ENCODE measurements at places on chromosomes 1 and 21.

DNA sequence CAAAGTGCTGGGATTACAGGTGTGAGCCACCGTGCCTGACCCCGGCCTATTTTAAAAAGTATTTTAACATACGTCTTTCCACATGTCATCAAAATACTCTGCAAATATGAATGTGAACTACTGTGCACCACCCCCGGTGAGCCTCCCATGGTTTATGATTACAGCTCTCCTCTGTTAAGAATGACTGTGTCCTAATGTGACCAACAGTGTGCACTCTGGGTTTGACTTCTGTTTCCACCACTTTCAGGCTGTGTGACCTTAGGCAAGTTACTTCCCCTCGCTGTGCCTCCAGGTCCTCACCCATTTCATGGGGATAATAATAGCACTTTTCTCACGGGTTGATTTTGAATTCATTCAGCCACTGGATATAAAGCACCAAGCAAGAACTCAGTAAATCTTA, 14.7 kb downstream of the AMPD2 start:
- peak; percentile 17 for DNase-seq

- DNase-seq = no peak
Measured at GRCh38 chr1:241770115-241770514, 77.9 kb upstream of the EXO1 start.

DNA sequence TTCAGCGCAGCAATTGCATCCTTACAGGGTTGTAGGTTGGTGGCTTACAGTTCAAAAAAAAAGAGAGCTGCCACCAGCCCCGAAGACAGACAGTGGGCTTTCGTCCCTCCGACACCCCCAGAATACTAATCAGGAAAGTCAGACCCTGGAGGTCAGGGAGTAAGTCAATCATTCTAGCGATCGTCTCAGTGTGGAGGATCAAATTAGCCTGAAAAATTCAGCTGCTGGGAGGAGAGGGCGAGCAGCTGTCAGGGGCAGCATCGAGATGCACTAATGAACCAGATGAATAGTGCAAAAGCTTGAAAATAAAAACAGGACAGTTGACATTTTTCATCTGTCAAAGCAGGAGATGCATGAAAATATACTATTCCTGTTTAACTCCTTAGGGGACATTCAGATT, 138.4 kb downstream of the NEK7 start:
- DNase-seq = no peak

- DNase-seq = no peak
Measured at GRCh38 chr21:34513129-34513675, 1.2 kb upstream of the KCNE1 start.

GRCh38 chr1:245978915-245979314, 528.2 kb downstream of the SMYD3 start:
- DNase-seq = no peak

DNA sequence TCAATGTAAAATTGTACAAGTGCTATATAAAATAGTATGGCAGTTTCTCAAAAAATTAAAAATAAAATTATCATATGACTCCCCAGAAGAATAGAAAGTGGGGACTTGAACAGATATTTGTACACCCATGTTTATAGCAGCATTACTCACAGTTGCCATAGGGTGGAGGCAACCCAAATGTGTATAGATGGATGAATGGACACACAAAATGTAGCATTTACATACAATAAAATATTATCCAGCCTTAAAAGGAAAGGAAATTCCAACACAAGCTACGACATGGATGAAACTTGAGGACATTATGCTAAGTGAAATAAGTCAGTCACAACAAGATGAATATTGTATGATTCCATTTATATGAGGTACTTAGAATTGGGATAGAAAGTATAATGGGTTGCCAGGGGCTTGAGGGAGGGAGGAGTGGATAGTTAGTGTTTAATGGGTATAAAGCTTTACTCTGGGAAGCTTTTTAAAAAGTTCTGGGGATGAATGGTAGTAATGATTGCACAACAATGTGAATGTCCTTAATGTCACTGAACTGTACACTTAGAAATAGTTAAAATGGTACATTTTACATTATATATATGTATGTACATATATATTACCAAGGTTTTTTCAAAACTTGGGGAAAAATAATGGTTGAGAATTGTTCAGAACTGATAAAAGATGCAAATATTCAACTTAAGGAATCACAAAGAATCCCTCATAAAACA, 53.0 kb upstream of the ADORA3 start:
- no peak for DNase-seq

DNA sequence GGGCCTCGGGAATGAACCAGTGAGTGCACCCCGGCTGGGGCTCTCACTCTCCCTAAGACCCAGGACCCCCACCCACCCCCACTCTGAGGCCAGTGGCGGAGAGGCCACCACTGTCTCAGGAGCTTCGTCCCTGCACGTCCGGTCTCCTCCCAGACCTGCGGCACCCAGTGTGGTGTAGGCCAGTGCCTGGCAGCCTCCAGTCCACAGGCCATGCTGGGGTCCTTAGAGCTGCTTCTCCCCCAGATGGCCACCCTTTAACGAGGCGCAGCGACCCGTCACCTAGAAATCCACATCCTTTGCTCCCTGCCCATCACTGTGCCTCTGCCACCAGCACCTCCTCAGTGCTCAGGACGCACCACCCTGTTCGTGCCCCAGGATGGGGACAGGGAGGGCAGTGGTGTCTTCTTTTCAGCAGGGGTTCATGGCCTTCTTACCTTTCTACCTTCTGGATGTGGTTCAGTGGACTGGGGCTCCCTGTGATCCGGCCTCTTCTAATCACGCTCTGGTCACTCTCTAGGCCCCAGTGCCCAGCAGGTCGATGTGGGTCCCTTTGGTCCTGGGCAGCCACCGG, 131.9 kb upstream of the ARHGEF16 start:
- DNase-seq = no peak

- DNase-seq = no peak
Measured at GRCh38 chr1:21926814-21927532, 10.1 kb downstream of the HSPG2 start.

DNA sequence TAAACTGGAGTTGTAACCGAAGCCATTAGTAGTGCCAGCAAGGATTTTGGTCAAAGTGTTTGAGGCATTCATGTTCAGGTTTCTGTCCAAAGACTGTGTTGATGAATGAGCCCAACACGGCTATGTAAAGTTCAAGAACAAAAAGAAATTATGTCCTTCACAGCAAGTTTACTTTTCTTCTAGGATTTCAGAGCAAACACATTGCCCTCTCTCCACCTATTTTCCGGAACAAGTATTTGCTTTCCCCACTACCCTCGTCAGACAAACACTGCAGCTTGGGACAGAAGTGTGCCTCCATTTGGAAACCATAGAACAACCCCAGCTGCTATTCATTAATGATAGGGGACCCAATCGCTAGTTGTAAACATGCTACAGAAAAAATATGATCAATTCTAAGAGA, 151.4 kb upstream of the C1orf105 start:
- no peak for DNase-seq

DNA sequence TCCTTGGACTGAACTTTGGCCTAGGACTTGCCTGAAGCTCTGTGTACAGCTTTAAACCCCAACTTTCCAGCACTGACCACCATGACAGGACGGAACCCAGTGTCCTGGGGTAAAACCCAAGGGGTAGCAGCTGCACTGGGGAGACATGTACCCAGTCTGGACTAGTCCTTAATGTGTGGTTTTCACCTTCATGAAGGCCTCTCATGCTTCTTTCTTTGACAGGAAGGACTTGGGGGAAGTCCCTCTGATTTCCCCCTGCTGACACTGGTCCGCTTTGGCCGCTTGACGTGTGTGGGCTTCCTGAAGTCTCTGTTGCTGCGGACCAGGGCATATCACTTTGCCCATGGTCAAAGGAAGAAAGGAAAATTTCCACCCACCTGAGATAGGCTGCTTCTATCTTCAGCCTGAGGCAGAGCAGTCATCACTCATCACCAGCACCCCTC, 66.3 kb upstream of the PRDX6 start:
- DNase-seq = no peak

- no peak for DNase-seq
Measured at GRCh38 chr1:28578696-28579218, 13.3 kb upstream of the RAB42 start.

GRCh38 chr1:218351391-218352074, 6.4 kb downstream of the TGFB2 start:
- DNase-seq = peak; percentile 30

- DNase-seq = no peak
Measured at GRCh38 chr21:27813344-27813743, 846.5 kb upstream of the ADAMTS5 start.

GRCh38 chr21:43306911-43307676, 119.8 kb downstream of the SIK1 start:
- DNase-seq = no peak

- DNase-seq = no peak
Measured at GRCh38 chr1:162706606-162707005, 74.3 kb downstream of the DDR2 start.

DNA sequence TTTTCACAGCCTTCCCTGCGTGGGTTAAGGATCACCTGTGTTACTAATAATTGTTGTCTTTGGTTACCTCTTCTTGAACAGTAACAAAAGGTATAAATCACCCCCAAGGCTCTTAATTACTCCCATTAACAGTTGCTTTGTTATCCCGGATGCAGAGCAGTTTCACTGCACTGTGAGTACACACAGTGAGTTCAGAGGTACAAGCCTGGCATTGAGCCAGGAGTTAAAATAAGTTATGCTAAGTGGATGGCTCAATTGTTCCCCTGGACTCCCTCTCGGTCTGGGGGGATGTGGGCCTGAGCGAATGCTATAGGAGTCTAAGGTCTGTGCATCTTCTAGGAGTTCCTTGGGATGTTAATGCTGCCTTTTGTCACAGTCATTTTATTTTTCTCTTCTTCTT, 258.3 kb downstream of the ATG4C start:
- DNase-seq = no peak

DNA sequence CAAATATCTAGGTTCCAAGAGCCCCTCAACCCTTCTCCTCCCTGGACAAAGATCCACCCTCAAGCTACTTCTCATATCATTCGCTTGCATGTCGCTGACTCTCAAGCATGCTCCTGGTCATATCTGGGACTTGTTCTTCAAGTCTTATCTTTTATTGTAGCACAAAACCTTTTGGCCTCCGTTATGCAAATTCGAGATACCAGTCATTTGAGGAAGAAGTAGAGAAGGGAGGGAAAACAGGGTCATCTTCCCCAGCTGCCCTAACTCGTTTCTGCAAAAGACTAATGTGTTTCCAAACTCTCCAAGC, 63.8 kb upstream of the ETS2 start:
- no peak for DNase-seq

DNA sequence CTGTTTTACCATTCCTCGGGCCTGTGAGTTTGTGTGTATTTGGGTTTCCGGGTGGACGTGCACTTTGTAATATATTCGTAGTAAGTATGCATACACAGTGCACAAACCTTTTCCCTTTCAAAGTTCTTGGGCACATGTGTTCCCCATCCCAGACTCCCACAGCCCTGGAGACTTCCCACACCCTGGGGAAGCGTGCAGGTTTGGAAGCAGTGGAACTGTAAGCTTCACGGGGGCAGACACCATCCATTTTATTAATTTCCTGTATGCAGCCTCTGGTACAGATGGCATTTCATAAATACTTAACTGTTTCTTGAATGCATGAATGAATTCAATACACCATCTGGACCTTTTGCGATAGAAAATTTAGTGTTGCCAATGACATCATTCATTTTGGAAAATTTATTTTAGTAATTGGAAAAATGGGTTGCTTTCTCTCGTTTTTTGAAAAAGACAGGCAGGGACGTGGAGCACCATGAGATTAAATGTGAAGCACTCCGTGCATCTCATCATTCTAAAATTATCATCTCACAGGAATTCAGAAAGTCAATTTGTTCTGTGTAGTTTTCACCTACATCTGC, 10.8 kb downstream of the ETS2 start:
- DNase-seq = no peak

DNA sequence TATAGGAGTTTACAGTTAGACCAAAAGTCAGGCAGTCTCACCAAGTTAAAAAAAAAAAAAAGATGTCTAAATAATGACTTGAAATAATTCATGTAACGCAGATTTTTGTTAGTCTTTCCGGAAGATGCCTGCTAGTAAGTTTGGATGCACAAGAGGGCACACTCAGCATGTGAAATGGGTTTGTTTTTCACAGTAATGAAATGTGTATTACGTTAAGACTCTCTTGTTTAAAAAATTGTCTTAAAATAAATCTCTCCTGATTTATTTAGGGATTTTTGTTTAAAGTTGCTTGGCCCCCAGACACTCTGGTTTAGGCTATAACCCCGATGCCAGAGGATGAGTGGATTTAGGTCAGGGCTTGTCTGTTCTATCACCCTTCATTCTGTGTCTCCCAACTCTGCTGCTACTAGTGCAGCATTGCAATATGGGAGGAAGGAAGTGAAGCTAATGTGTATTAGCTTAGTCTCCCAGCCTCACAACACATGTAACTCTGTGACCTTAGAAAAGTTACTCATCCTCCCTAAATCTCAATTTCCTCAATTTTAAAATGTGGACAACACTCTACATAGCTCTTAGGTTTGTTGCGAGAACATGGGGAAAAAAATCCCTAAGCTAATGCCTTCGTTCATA, 25.7 kb downstream of the CTH start:
- no peak for DNase-seq

DNA sequence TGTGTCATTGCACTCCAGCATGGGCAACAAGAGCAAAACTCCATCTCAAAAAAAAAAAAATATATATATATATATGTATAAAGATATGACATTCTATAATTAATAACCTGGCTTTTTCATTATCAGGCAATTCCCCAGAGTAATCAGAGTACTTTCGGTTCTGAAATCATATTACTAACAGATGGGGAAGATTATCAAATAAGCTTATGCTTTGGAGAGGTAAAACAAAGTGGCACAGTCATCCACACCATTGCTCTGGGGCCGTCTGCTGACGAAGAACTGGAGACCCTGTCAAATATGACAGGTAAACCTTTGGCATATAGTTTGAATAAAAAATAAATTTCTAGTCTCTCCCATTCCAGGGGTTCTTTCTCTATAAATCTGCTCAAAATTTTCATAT, 58.5 kb upstream of the SH3GLB1 start:
- no peak for DNase-seq

- DNase-seq = no peak
Measured at GRCh38 chr1:17819129-17819802, 64.1 kb downstream of the ACTL8 start.

- DNase-seq = no peak
Measured at GRCh38 chr1:165409657-165410358, 35.1 kb downstream of the RXRG start.

GRCh38 chr21:24423546-24423945, 1183.7 kb downstream of the MRPL39 start:
- no peak for DNase-seq

DNA sequence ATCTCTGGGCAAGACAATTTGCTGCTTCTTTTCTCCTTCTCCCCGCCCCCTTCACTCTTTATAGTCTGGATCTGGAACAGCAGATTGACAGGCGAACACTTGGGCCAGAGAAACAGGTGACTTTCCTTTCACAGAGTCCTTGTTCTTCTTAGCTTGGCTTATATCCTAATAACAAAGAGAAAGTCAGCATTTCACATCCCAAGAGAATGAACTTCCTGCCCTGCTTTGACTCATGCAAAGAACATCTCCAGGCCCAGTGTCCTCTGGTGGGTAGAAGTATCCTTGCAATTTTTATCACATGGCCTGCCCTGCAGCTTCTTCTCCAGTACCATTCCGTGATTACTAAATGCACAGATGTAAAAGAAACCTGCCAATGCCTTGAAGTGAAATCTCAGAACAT, 764.4 kb downstream of the ADGRL2 start:
- DNase-seq = no peak
